ENCODE measurements at places on chromosomes 2 and 18.
A peak's percentile ranks its signal among the peaks of the same experiment; 100 is the strongest.

GRCh38 chr2:213703406-213704098 lies 419.3 kb downstream of the SPAG16 start:
- ATAC-seq, result no peak

DNA sequence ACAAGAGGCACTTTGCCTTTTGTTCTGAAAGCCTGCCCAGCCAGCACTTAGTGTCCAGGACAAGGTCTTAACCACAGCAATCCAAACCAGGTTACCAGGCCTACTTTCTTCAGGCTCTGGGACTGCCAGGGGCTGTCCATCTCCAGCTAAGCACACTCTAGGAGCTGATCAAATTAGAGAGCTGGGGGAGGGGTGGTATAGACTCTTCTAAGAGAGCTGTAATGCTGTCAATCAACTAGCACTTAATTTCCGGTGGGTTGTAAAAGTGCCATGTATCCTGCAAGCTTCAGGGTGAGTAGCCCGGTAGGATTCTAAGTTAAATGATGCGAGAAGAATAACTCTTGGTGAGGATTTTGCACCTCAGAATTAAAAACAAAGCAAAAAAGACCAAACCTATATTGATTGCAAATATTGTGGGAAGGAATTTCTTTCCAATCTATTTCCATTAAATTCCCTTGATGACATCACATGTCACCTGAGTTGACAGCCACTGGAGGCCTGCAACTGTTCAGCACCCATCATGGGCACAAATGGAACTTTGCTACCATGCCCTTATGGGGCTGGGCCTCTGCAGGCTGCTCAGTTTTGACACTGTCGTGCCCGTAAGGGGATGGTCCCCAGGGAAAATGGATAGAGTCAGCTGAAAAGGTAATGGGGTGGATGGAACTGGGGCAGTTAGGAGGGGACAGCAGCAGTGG lies 8.7 kb upstream of the COX7A2L start:
- ATAC-seq, result no peak

DNA sequence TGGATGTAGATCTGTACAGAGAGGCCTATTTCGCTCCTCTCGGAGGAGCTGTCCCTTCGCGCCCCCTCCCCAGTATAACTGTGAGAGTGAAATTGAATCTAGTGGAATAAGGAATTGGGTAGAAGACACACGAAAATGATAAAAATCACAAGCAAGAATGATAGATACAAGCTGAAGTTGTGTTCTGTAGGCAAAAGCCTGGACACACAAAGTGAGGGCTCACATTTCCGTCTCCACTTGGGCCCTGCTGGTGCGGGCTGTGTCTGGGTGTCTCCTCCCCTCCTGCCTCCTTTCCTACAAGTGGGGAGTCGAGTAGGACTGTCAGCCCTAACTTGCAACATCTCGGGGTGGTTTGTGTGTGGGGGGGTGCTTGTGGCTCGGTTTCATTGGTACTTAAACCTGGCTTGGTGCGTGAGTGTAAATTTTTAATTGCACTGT lies 457 bp upstream of the SP9 start:
- peak; percentile 20 for ATAC-seq

GRCh38 chr18:9366126-9366714 lies 31.6 kb downstream of the TWSG1 start:
- peak; percentile 76 for ATAC-seq

GRCh38 chr2:202450785-202451184 lies 74.7 kb downstream of the BMPR2 start:
- ATAC-seq, result no peak

DNA sequence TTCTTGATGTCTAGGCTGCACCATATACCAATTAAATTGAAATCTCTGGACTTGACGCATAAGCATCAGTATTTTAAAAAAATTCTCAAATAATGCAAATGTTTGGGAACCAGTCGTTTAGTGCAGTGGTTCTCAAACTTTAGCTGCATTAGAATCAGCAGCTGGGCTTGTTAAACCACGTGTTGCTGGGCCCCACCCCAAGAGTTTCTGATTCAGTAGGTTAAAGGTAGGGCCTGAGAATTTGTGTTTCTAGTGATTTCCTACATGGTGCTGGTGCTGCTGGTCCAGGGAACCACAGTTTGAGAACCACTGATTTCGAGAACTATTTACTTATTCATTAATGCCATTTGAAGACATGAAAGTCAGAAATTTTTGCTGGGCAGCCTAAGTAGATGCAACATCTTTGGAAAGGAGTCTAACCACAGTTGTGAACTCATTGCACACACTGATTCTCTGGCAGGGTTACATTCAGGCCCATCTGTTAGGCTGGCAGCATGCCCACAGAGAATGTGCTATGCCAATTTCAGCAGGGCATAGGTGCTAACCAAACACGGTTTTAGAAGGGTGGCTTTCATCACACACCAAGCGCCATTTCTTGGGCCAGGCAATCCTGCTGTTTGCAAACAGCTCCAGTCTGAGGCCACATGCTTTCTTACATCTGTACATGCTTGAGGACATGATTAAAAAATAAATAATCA lies 26.4 kb upstream of the ATP5MC3 start:
- no peak for ATAC-seq

DNA sequence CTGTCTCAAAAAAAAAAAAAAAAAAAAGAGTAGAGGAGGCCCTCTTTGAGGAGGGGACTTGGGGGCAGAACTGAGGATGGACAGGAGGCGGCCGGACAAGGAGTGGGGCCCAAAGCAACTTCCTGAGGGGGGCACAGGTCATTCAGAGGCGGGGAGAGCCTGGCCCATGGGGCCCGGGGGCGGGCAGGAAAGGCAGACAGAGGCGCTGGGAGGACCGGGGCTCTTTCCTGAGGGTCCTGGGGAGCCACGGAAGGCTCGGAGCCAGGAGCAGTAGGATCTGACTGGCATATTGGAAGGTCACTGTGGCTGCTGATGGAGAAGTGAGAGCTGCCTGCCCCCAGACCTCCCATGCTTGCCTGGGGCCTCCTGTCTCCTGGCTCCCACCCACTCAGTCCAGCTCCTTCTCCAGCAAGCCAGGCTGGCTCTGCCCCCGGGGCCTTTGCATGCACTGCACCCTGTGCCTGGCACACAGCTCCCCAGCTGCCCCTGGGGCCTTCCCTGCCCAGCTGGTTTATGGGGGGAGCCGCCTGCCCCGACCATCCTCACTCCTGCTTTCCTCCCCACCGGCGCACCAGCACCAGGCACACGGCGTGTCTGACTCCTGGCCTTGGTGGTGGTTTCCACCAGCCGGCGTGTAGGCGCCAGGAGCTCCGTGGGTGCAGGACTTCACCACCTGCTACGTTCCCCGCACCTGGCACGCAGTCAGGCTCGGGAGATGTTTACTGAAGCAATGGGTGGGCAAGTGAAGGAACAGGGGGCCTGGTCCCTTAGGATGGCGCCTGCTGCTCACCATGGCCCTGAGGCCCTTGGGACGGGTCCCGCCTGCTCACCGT lies 5.6 kb downstream of the ESPNL start:
- ATAC-seq, result no peak

GRCh38 chr18:5759194-5759593 lies 136.1 kb downstream of the TMEM200C start:
- no peak for ATAC-seq

- peak; percentile 65 for ATAC-seq
Measured at GRCh38 chr18:7021994-7022840, 95.4 kb downstream of the LAMA1 start.

GRCh38 chr18:34707670-34708069 lies 2.4 kb upstream of the DTNA start:
- ATAC-seq, result peak; percentile 38

DNA sequence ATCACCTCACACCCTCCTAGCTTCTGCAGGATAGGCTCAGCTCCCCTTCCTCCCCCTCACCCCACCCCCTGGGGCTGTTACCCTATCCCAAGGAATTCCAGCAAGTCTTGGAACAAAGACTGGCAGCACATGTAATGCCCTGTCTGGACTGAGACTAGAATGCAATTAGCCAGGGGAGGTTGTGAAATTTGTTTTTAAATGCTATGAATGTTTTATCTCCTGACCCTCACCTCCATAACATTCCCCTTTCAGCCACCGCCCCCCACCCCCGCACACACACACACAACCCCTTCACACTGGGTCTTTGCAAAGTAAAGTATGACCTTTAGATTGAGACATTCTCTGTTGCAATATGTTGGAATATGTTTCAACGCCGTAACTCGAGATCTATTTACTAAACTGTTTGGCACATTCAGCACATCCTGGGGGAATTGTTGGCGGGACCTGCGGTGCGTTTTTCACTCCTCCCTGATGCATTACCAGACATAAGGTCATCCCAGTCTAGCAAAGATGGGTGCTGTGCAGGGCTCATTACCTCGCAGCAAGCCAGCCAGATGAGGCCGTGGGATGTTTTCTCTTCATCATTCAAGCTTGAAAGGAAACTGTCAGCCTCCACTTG lies 290.7 kb upstream of the SLC14A2 start:
- no peak for ATAC-seq

GRCh38 chr2:32479993-32480392 lies 123.2 kb downstream of the BIRC6 start:
- no peak for ATAC-seq

DNA sequence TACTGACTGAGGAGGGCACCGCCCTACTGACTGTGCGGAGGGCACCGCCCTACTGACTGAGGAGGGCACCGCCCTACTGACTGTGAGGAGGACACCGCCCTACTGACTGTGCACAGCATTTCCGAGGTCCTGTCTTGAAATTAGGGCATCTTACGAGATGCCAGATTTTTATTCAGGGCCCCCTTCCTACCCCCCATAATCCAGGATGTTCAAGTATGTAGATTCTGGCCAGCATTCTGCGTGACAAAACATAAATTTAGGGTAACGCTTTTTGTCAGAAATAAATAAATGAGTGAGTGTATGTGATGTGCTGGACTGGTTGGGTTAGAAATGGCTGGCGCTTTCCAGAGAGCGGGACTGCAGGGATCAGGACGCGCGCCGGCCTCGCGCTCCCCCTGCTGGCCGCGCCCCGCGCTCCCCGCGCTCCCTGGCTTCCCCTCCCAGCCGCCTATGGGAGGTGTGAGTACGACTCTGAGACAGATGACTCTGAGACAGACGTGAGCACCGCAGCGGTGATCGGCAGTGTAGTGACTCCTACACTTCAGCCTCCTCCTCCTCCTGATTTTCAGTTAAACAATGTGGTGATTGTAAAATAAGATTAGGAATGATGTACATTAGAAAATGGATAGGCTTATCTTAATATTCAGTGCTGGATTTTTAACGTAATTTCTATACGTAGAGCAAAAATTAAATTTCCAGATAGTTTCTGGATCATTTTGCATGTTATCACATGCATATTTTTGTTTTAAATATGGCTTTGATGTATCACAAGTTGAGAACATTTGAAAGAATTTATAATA lies 149.2 kb upstream of the NFATC1 start:
- ATAC-seq, result peak; percentile 100

GRCh38 chr2:72138921-72139381 lies 8.7 kb downstream of the CYP26B1 start:
- ATAC-seq, result no peak

DNA sequence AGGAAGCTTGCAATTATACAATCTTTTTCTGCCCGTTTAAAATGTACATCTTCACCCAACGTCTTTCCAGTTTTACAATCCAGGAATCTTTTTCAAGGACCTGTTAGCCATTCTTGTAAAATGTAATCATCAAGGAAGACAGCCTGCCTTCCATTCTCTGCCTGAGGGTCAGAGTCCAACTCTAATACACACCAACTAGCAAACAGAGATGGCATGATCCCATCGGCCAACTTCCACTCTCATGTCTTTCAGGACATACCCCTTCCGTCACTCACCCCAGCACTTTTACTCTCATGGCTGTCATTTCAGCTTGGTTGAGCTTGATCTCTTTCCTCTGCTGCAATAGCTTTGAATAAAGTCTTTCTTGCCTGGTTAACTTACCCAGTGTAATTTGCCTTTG lies 172.5 kb upstream of the NETO1 start:
- no peak for ATAC-seq

GRCh38 chr2:149986861-149987260 lies 399.3 kb upstream of the MMADHC start:
- ATAC-seq, result no peak

DNA sequence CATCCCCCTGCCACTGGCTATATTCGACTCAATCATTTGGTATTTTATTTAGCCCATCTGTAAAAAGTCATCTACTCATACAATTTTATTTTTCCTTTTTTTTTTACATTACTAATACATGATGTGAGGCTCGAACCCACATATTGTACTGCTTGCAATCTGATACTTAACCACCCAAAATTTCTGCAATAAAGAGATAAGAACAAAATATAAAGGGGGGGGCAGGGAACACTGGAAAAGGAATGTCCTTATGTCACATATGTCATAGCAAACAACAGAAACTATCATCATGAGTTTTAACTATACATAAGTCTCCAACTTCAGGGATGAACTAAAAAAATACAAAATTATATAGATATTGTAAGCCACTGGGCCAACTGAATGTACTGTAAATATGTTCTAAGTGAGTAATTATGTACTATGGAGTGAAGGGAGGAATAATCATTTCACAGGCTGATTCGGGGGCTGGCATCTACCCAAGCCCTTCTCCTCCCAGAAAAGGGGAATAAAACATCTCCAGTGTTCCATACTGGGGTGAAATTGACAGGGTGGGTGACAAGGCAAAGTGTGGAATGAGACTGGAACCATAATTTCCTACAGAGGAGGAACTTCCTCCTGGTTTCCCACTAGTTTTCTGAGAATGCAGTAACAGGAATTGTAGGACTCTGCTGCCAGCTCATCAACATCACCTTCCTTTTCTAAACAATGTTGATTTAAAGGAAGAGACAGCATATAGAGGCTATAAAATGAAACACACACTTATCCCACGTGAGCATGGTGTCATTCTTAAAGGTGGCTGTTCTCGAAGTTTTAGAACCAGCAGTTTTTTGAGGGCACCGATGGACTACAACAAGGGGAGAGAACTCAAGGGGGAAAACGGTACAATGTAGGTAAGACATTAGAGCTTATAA lies 79.5 kb downstream of the FARSB start:
- no peak for ATAC-seq

- ATAC-seq, result no peak
Measured at GRCh38 chr18:56120782-56121181, 517.6 kb downstream of the TXNL1 start.

- peak; percentile 45 for ATAC-seq
Measured at GRCh38 chr2:241381872-241382271, 25.8 kb downstream of the FARP2 start.

- ATAC-seq, result no peak
Measured at GRCh38 chr2:105635564-105635963, 109.1 kb upstream of the NCK2 start.

DNA sequence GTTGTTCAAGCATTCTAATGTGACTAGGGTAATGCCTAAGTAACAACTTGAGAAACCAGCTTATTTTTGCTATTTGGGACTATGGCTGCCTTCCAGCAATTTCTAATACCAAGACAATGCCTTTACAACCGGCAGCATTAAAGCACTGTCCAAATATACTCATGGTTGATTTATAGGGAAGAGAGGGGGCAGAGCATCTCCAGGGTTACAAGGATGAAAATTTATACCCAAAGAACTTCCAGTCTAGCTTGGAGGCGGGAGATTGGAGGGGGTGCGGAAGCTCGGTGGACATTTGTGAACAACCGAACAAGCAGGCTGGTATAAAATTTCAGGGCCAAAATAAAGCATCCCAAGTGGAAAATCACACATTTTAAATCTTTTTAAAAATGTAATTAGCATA lies 294.9 kb upstream of the STON1 start:
- ATAC-seq, result no peak

All from SK-N-SH treated with all-trans-retinoic acid at 6 μM for 48 hours (cell line).